ENCODE measurements at places on chromosomes 16 and 17. TPM values are rescaled to one million over a fixed set of nuclear protein-coding genes. Genes with fewer than 3 reads are reported as not detected.

GRCh38 chr17:27565874-27566670, 64.9 kb upstream of the LGALS9 start:
- no peak overlapping the region for H3K4me3 ChIP-seq
- H3K4me1 ChIP-seq = peaks cover 75% of the 10 kb centered on the region
- peak overlapping the region; percentile 61 for H3K27ac ChIP-seq
- no peaks in the 10 kb centered on the region for H3K27me3 ChIP-seq

GRCh38 chr17:17080181-17080631, 37.9 kb downstream of the MPRIP start:
- peak overlapping the region; percentile 64 for H3K27ac ChIP-seq
- H3K27me3 ChIP-seq = no peaks in the 10 kb centered on the region
- H3K4me1 ChIP-seq = peaks cover 34% of the 10 kb centered on the region

The PRR11 gene
- total RNA-seq = not detected

GRCh38 chr17:21495281-21495680, 119.1 kb downstream of the KCNJ12 start:
- no peak overlapping the region for H3K27ac ChIP-seq
- H3K36me3 ChIP-seq = no peaks in the 10 kb centered on the region
- DNase-seq = no peak
- no peaks in the 10 kb centered on the region for H3K27me3 ChIP-seq
- H3K4me3 ChIP-seq = no peak overlapping the region
- no peaks in the 10 kb centered on the region for H3K4me1 ChIP-seq

- no peaks in the 10 kb centered on the region for H3K36me3 ChIP-seq
- DNase-seq = no peak
- H3K27me3 ChIP-seq = no peaks in the 10 kb centered on the region
- H3K4me1 ChIP-seq = peaks cover 8% of the 10 kb centered on the region
Measured at GRCh38 chr17:6684881-6685767, 28.0 kb downstream of the SLC13A5 start.

The BLMH gene
- 48.1 TPM for total RNA-seq

DNA sequence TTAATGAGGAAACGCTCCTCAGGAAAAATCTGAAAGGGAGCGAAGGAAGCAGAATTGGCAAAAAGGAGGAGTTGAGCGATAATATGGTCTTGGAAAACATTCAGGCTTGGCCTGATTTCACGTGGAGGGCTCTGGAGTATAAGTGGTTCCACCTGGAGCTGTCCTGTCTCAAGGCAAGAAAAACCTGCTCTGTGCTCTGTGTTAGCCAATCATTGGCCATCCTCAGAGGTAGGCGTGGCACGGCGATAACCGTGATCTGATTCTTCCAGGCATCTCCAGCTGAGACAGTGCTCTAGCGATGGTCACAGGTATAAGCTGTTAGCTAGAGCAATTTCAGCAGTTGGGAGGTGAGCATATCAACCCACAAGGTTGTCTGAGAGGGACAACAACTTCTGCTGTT, 450.5 kb upstream of the MAF start:
- no peaks in the 10 kb centered on the region for H3K36me3 ChIP-seq
- no peaks in the 10 kb centered on the region for H3K27me3 ChIP-seq
- no peaks in the 10 kb centered on the region for H3K4me1 ChIP-seq
- no peak for DNase-seq
- no peak overlapping the region for H3K4me3 ChIP-seq
- H3K27ac ChIP-seq = no peak overlapping the region

The OR2C1 gene
- not detected for total RNA-seq

DNA sequence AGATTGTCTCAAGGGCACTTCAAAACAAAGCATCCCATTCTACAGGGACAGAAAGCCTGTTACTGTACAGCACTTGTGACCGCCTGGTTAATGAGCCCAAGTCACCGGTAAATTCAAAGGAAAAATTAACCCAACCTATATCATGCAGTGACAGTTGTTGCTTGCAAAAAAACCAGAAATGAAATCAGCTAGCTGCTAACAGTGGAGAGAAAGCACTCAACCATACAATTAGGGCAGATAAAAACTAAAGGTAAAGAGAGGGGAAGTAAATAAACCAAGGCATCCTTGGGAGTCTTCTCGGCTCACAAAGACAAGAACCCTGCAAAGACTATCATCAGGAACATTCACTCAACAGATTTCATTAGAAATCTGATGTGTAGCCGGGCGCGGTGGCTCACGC, 5.9 kb downstream of the RETREG3 start:
- H3K4me3 ChIP-seq = no peak overlapping the region
- H3K27ac ChIP-seq = no peak overlapping the region
- no peaks in the 10 kb centered on the region for H3K27me3 ChIP-seq
- no peaks in the 10 kb centered on the region for H3K36me3 ChIP-seq
- no peak for DNase-seq

DNA sequence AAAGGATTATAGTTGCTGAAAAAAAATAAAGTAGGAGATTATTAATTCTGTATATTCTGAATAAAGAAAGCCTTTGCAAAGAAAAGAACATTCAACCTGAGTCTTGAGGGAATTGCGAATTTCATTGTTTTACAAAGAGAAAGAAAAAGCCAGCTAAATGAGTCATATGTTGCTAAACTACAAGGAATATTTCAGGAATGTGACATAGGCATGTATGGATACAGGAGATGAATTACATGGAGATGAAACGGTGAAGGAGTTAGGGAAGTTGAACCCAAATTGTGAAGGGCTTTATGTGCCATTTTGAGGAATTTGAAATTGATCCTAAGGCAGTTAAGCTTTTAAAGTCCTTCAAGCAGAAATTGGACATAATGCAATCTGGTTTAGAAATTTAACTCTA, 177.3 kb upstream of the RBL2 start:
- H3K27me3 ChIP-seq = no peaks in the 10 kb centered on the region
- DNase-seq = no peak
- H3K36me3 ChIP-seq = peaks cover 8% of the 10 kb centered on the region

DNA sequence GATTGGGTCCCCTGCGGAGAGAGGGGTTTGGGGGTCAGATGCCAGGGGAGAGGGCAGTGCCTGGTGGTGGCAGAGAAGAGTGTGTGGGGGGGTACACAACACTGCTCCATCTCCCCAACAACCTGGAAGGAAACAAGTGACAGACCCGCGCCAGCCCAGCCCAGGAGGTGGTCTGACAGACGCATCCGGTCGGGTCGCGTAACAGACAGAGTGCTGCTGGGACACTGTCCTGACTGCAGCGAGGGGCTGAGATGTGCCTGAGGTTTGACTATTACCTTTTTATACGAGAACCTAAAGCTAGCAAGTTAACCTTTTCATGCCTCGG, 16.2 kb downstream of the UNC13D start:
- H3K4me1 ChIP-seq = peaks cover 23% of the 10 kb centered on the region
- H3K27me3 ChIP-seq = no peaks in the 10 kb centered on the region
- H3K36me3 ChIP-seq = no peaks in the 10 kb centered on the region
- no peak overlapping the region for H3K4me3 ChIP-seq
- H3K27ac ChIP-seq = peak overlapping the region; percentile 44

The ELMO3 gene
- total RNA-seq = 24.1 TPM

The DNAJA2 gene
- total RNA-seq = 30.0 TPM

- H3K4me3 ChIP-seq = no peak overlapping the region
- no peaks in the 10 kb centered on the region for H3K27me3 ChIP-seq
- DNase-seq = no peak
- no peaks in the 10 kb centered on the region for H3K36me3 ChIP-seq
- H3K4me1 ChIP-seq = peaks cover 7% of the 10 kb centered on the region
Measured at GRCh38 chr16:71889147-71889546, 5.2 kb upstream of the ZNF821 start.
